Activated T-cell treated with anti-CD3 and anti-CD28 coated beads, Interleukin-2, amount 50 U/mL, for 72 hours (primary cell): ENCODE measurements at places on chromosomes 1 and 21. TPM values are rescaled to one million over a fixed set of nuclear protein-coding genes. Genes with fewer than 3 reads are reported as not detected.
A peak's percentile ranks its signal among the peaks of the same experiment; 100 is the strongest.

- no peak overlapping the region for H3K4me3 ChIP-seq
- DNase-seq = no peak
Measured at GRCh38 chr1:112296908-112297307, 99.1 kb upstream of the CTTNBP2NL start.

DNA sequence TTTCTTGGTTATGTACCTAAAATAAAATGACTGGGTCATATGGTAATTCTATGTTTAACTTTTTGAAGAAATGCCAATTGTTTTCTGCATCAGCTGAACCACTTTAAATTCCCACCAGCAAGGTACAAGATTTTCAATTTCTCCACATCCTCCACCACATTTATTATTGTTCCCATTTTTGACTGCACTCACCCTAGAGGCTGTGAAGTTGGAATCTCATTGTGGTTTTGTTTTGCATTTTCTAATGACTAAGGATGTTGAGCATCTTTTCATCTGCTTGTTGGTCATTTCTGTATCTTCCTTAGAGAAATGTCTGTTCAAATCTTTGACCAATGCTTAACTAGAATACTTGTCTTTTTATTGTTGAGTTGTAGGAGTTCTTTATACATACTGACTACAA lies 72.5 kb downstream of the ASTN1 start:
- H3K36me3 ChIP-seq = no peaks in the 10 kb centered on the region
- no peak for DNase-seq
- no peak overlapping the region for H3K27ac ChIP-seq
- no peaks in the 10 kb centered on the region for H3K27me3 ChIP-seq
- no peak overlapping the region for H3K4me3 ChIP-seq

DNA sequence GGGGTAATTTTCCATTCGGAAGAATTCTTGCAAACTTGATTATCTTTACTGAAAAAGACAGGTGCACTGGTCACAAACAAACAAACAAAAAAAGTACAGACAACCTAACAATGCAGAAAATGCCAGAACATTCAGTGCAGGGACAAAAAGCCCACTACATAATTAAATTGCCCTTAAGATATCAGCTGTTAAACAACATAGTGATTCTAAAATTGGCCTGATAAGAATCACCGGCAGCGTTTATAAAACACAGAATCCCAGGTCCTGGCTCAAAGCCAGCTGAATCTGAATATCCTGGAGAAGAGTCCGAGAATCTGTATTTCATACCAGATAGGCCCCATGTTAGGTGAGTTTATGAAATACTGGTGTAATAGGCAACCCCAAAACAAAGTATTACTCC lies 6.1 kb downstream of the PLPP3 start:
- H3K4me3 ChIP-seq = no peak overlapping the region
- no peak overlapping the region for H3K27ac ChIP-seq
- DNase-seq = no peak
- H3K36me3 ChIP-seq = no peaks in the 10 kb centered on the region
- peaks cover 19% of the 10 kb centered on the region for H3K27me3 ChIP-seq

DNA sequence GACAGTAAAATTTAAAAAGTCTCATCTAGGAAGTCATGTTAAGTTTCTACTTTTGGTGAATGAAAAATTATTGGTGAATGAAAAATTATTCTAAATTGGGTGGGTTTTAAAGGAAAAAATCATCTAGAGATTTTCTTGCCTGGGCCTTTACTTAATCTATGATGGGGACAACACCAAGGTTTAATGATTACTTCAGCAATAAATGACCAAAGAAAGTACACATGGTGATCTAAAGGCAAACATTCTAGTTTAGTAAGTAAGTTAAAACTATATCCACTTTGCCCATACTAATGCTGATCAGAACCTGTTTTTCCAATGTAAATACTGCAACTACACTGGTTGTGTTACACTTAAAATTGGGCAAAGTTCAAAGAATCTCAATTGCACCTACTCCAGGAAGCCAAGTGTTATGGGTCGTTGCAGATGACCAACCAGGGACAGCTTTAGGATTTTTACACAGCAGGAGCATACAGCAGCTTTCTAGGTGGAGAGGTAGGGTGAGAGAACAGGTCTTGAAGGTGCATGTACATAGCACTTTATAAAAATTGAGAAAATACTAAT lies 14.6 kb upstream of the RPL5 start:
- no peaks in the 10 kb centered on the region for H3K4me1 ChIP-seq
- DNase-seq = no peak
- no peak overlapping the region for H3K27ac ChIP-seq
- H3K4me3 ChIP-seq = no peak overlapping the region

- H3K36me3 ChIP-seq = peaks cover 25% of the 10 kb centered on the region
- no peaks in the 10 kb centered on the region for H3K27me3 ChIP-seq
- peak overlapping the region; percentile 28 for H3K27ac ChIP-seq
- peaks cover 10% of the 10 kb centered on the region for H3K4me1 ChIP-seq
- H3K4me3 ChIP-seq = no peak overlapping the region
- DNase-seq = no peak
Measured at GRCh38 chr1:8419172-8419571, 101.3 kb downstream of the SLC45A1 start.

DNA sequence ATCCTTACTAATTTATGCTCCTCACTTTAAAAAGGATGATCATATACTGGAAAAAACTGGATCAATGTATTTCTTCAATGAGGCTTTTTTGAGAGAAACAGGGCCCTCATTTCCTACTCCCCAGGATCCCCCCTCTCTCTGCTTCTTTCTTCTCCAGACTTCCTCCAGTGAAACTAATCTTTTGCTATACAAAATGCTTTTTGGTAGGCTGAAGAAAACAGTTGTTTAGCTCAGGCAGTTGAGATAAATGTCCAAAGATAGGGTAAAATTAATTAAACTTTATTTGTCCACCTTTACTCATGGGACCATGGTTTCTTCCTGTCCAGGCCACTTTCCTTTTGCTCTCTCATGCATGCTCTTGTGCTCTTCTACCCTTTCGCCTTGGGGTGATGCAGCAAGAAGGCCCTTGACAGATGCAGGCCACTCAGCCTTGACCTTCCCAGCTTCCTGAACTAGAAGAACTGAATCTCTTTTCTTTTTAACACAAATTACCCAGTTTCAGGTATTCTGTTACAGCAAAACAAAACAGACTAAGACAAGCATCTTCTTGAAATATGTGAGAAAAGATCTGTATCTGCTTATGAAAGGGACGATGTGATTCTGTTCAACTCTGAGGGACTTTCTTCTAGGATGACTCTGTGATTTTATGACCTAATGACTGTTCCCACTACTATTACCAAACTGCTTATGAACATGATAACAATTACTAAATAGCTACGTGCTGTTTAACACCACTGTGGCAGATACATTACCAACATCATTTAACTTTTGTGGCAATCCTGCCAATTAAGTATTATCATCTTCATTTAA lies 63.7 kb downstream of the NVL start:
- H3K4me1 ChIP-seq = peaks cover 29% of the 10 kb centered on the region
- H3K27me3 ChIP-seq = no peaks in the 10 kb centered on the region
- H3K36me3 ChIP-seq = peaks cover 16% of the 10 kb centered on the region
- DNase-seq = no peak
- peak overlapping the region; percentile 22 for H3K4me3 ChIP-seq

The UCHL5 gene
- total RNA-seq = 45.4 TPM

The CYYR1 gene
- total RNA-seq = not detected

The MTHFR gene
- 18.7 TPM for total RNA-seq

The ILDR2 gene
- 18.5 TPM for total RNA-seq

The PTAFR gene
- total RNA-seq = 0.12 TPM

The OLIG2 gene
- total RNA-seq = not detected
